Stimulated activated CD8-positive, alpha-beta memory T cell treated with anti-CD3 and anti-CD28 coated beads, Interleukin-15, amount 100 ng/mL, for 24 hours (primary cell): ENCODE measurements at places on chromosomes 6 and 20.

DNA sequence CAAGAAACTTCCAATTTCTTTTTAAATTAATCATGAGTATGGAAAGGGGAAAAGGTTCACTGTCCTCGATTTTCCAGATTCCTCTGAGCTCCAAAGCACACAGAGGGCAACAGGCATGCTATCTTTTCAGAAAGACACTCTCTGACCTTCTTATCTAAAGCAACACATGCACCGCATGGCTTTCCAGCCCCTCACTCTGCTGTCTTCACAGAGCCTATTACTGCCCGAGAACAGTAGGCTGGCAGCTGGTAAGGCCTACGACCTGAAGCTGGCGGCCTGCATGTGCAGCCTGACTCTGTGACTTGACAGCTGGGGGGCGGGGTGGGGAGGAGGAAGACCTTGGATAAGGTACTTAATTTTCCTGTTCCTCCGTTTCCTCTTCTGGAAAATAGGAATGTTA, 86.3 kb downstream of the ELOVL4 start:
- DNase-seq = no peak

- no peak for DNase-seq
Observed at GRCh38 chr20:62787866-62788265, 8.4 kb upstream of the MRGBP start.

GRCh38 chr6:116355796-116356195, 15.0 kb upstream of the DSE start:
- no peak for DNase-seq

GRCh38 chr6:39348740-39349139, 26.2 kb upstream of the KCNK16 start:
- DNase-seq = no peak

- DNase-seq = no peak
Observed at GRCh38 chr6:127914240-127914639, 13.4 kb upstream of the THEMIS start.

DNA sequence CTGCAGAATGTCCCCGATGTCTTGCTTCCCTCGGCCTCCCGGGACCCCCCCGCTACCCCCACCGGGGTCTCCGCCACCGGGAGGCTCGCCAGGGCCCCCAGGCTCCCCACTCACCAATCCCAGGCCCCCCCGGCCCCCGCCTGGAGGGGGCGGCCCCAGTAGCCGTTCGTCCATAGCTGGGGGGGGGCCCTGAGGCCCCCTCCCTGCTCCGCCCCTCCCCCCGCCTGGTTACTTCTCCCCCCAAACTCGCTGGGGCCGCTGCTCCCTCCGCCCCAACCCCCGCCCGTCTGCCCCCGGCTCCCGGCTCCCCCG, 304 bp downstream of the PBX2 start:
- DNase-seq = no peak

- DNase-seq = no peak
Observed at GRCh38 chr20:6295867-6296256, 173.0 kb upstream of the FERMT1 start.

- DNase-seq = no peak
Observed at GRCh38 chr6:148735989-148736388, 10.8 kb upstream of the UST start.

GRCh38 chr20:13758884-13759283, 25.8 kb downstream of the ESF1 start:
- DNase-seq = no peak

GRCh38 chr20:1952737-1953530, 40.9 kb downstream of the PDYN start:
- no peak for DNase-seq

DNA sequence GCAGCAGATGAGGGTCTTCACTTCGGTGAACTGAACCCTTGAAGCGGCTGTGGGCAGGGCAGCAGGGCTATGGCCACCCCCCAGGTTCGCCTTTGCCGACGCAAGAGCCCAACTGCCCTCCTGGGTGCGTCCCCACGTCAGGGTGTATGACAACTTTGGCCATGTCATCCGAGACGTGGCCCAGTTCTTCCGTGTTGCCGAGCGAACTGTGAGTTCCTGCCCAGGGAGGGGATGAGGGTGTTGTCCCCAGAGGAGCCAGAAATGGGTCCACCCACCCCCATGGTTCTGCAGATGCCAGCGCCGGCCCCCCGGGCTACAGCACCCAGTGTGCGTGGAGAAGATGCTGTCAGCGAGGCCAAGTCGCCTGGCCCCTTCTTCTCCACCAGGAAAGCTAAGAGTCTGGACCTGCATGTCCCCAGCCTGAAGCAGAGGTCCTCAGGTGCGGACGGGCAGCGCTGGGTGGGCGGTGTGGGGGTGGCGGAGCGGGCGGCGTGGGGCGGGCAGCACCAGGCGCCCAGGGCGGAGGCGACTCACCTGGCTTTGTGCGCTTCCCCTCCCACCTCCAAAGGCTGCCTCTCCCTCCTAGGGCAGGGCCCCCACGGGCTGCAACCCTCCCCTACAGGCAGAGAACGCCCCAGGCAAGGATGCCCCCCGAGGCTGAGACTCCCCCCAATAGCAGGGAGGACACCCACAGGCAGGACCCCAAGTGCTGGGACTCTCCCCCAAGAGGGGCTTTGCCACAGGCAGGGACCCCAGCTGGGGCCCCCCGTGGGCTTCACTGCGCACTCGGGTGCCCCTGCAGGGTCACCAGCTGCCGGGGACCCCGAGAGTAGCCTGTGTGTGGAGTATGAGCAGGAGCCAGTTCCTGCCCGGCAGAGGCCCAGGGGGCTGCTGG, 6.2 kb upstream of the TNFRSF6B start:
- DNase-seq = no peak

- no peak for DNase-seq
Observed at GRCh38 chr6:137227871-137228302, 8.7 kb upstream of the IFNGR1 start.

- DNase-seq = no peak
Observed at GRCh38 chr6:69795469-69796072, 1.2 kb downstream of the LMBRD1 start.

DNA sequence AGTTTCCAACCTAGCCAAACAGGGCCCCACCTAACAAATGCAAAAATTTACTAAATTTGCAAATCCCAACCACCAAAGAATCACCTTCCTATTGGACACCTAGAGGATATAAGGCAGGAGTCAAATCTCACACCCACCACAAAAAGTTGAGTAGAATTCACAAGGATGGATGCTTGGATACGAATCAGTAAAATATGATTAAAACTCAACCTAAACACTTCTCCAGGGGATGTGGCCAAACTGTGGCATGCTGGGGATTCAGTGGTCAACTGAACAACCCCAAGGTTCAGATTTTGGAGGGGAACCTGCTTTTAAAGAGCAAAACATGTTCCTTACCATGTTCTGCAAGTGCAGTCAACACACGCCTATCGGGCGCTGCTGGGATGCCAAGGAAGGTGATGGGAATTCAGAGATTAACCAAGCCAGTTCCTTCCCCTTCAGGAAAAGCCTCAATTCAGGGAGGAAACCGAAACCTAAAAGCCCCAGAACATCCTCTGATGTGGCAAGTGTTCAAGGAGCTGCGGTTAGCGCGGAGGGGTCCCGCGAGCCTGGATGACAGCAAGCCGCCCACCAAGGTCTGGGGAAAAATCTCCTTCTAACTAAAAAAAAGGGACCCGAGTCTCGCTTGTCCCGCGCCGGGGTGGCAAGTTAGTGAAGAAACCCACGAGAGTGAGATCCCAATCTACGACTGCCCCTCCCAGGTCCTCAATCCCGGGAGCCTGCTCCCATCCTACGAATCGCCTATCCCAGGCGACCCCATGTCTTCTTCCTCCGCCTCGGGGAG, 902 bp downstream of the SAMHD1 start:
- peak; percentile 12 for DNase-seq

DNA sequence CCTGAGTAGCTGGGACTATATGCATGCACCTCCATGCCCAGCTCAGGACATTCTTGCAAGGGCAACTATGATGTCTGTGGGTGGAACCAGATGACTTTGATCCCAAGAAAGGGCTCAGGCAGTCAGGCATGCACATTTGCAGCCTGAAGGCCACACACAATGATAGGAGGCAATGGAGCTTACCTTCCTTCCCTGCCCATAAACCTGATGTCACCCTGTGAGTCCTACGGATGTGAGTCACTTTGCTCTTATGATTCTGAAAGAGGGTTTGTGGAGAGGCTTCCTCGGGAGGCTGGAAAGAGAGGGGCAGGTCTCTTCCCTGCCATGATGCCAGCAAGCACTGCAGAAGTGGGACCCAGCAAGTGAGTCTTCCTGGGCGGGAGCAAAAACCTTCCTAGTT, 202.4 kb downstream of the LY86 start:
- DNase-seq = no peak

DNA sequence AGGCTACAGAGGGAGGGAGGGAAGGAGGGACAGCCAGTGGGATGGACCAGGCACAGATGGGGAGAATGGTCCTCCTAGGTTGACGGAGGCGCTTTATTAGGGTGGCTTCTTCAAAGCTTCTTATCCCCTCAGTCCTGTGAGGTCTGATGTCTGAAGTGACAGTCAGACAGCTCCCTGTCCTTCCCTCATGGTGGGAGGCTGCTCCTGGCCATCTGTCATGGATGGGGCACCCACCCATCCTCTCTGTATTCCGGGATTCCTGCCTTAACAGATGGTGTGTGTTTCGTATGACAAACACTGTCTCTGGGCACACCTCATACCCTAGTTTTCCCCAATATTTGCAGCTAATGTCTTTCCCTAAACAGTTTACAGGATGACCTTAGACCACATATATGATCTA, 7.9 kb downstream of the RIN2 start:
- DNase-seq = no peak

GRCh38 chr6:57104336-57104735, 14.3 kb downstream of the ZNF451 start:
- no peak for DNase-seq

DNA sequence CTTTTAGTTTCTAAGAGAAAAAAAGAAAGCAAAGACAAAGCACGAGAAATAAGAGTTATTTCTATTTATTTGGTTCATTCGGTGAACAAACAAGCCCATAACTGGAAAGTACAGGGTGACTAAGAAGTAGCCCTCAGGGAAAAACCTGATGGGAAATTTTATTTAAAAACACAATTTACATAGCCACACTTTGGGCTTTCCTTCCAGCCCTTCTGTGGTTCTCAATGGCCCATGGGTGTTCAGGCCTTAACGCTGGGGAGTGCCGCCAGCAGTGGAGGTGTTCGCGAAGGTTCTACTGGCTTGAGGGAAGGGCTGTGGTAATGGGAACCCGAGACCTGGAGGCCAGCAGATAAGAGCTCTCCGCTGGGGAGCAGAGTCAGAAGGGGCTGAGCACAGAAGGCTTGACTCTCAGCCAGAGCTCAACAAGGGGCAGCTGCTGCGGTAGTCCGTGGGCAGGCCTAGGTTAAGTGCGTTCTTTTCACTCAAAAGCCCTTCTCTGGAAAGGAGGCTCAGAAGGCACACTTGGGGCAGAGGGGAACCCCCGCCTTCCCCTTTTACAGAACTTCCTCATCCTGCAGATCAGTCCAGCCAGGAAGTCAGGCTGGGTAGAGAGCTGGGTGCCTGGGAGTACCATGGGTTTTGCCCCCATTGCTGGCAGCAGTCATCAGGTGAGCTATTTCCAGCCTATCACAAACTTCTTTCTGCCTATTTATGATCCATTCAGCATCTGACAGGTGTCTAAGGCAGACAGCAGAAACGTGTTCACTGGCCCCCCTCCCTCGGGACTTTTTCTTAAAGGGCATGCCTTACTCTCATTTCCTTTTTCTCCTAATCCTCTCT, 8.8 kb upstream of the CD83 start:
- no peak for DNase-seq

DNA sequence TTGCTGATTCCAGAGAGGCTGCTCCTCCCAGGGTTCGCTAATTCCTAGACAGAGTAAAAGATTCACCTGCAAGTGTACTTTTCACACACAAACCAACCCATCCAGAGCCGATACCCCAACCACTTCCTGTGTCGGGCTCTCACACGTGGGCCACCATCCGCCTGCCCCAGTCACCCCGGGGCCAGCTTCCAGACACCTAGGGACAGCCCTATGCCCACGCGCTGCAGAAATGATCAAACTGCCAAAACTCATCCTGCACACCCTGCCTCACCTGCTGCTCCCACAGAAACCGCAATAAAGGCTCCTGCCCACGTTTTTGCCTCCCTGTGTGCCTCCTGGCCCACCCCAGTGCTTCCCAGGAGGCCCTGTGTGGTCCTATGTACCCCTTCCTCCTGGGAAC, 59.5 kb downstream of the PSMG4 start:
- DNase-seq = no peak

DNA sequence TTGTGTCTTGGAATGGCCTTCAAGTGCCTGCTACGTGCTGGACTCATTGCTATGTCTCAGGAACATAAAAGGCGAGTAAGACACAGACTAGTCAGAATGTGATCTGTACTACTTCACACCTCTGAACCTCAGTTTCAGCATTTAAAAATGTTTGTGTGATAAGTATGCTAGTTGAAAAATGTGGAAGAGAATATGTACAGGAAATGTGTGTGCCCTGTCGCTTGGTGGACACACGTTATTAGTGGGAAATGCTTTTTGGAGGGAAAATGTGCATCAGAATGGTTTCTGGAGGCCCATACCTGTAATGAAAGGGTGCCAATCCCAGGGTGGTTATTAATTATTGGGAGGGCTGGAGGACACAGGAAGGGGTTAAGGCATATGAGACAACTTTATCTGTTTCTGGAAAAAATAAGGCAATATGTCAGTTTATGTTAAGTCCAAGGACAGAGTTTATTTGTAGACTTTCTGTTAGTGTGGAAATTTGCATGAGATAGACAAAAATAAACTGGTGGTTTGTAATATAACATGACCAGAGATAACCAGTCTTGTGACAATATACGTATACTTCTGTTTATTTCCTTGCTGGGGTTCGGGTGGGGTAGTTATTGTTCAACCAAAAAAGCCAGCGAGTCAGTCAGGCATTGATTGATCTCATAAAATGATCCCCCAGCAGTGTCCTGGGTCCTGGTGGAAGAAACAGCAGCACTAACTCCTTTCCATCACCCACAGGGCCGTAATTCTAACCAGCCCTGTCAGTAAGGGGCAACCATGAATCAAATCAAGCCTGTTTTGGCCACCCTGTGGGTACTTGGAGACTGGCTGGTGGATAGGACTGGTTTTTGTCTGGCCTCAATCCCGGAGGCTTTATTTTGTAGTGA, 117.9 kb downstream of the JARID2 start:
- no peak for DNase-seq

GRCh38 chr6:29864037-29864810, 36.6 kb downstream of the HLA-G start:
- no peak for DNase-seq

DNA sequence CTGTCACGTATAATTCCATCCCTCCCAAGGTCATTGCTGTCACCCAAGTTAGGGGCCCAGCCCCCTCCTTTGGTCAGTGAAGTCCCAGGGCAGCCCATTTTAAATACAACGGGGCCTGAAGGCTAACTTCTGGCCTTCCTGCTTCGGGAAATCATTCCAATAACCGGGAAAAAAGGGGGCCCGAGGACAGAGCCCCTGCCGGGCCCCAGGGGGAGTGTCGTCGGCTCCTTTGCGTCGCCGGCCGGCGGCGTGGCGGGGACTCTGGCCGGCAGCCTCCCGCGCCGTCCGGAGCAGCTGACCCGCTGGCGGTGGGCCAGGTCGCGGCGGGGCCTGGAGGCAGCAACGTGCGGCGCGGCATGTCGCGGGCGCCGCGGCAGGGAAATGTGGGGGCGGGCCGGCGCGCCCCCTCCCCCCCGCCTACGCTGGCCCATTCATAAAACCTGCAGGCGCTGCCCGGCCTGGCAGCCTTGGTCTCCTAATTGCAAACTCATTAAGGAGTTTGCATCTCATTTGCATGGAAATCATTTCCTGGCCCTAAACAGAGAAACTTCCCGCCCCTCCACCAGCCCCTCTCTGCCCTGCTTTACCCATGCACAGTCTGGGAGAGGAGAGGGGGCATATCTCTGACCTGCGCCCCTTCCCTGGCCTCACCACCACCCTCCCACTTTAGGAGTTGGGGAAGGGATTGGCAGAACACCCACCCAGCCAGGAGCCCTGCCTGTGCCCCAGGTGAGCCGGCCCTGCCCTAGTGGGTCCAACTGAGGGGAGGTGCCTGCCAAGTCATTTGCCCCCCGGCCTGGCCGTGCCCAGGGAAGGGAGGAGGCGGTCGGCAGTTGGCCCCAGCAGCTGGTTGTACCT, 50.7 kb downstream of the MRPL14 start:
- no peak for DNase-seq
